ENCODE measurements at places on chromosomes 7 and 10.

DNA sequence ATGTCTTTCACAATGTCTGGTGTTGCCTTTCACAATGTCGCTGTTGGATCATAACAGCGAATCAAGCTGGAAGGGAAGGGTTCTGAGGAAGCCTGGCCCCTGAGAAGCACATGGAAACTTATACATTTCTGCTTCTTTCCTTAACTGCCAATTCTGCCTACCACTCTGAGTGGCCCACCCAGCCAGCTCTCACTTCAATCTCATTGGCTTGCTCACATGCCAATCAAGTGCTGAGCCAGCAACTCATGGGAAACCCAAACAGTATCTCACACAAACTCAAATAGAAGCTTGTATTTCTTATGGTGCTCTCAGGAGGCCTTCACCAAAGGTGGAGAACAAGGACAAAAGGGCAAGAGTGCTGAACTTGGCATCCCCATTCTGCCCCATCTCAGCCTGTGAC lies 117.4 kb upstream of the GPR26 start:
- no peak for DNase-seq

- DNase-seq = no peak
These were observed 110.7 kb downstream of the VIPR2 start for GRCh38 chr7:159033956-159034355.

- no peak for DNase-seq
These were observed 148.6 kb upstream of the SVIL start for GRCh38 chr10:29783201-29783947.

DNA sequence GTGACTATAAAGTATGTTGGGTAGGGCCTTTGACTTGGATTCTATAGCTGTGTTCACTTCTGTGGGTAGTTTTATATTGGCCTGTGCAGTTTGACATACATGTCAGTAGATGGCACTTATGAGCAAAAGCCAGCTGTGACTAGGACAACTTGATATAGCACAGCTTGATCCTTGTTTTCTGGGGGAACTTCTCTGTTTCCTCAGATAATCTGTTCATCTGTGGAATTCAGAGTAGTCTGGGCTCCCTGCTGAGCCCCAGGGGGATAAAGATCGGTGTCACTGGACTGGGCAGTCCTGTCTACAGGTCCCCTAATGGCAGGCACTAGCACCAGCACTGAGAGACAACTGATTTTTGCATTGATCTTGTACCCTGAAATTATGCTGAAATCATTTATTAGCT lies 25.4 kb downstream of the CYP2C9 start:
- no peak for DNase-seq

DNA sequence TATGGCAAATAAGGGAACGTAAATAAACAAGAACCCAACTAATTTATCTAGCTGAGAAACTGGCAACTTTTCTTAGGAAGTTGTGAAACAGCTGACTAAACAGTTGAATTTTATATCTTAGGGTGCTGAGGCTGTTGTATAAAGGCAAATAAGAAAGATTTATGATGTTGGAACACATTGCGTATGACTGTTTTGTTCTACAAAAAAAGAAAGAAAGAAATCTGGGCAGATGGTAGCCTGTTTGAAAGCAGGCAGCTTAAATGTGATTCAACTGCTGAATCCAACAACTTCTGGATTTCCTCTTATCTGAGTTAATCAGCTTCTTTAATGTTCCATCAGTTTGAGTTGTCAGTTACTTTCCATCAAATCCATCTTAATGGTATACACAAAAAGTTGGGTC lies 214.5 kb downstream of the SNX13 start:
- DNase-seq = no peak

DNA sequence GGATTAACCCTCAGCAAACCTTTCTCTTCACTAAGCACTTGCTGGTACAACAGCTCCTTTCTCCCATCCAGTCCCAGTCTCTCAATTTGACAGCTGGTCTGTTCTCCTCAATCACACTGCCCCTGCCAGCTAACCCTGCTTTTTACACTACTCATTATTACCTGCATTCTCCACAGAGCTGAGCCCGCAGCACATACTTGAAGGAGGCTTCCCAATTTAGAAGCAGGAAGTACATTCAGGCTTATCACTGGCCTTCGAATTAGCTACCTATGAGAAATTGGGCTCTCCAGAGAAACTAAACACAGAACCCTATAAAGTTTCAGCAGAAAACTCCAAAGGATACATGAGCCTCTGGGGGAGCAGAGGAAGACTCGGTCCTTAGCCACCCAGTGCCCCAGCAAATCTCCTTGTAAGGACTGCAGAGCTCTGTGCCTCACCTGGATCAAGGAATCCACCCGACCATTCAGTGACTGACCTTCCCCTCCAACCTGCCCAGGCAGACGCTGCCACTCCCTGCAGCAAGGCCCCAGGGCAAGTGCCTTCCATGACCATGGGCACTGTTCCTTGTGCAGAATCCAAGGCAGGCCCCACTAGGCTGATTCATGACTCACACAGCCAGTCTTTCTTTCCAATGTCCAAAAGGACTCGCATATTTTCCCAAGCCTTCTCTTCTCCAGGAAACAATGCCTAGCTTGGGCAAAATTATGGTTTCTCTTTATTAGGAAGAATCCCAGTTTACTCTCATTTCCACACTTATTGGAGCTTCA lies 68.0 kb downstream of the VOPP1 start:
- DNase-seq = no peak

DNA sequence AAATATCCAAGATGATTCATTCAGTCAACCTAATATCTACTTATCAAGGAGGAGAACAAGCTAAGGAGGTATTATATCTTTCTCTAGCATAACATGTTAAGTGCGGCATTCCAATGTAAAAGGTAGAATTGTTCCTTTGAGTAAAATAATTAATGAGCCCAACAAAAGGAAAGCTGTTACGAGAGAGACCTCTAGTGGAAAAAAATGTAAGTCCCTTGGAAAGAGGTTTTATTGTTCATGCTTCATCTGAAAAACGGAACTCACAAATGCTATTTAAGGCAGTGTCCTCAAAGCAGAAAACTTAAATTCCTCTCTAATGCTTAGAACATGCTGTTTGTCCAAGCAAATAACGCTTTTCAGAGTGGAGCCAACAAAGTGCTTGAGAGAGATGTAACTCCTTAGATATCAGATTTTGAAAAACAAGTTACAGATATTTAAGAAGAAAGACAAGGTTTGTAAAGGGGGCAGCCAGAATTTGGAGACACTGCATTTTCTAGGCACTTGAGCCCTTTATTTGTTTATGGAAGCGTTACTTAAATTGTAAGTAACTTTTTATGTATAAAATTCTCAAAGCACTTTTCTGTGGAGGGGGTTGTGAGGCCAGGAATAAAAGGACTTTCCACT lies 119.9 kb downstream of the TFEC start:
- no peak for DNase-seq

GRCh38 chr10:4834898-4835405 lies 8.9 kb downstream of the AKR1E2 start:
- no peak for DNase-seq

DNA sequence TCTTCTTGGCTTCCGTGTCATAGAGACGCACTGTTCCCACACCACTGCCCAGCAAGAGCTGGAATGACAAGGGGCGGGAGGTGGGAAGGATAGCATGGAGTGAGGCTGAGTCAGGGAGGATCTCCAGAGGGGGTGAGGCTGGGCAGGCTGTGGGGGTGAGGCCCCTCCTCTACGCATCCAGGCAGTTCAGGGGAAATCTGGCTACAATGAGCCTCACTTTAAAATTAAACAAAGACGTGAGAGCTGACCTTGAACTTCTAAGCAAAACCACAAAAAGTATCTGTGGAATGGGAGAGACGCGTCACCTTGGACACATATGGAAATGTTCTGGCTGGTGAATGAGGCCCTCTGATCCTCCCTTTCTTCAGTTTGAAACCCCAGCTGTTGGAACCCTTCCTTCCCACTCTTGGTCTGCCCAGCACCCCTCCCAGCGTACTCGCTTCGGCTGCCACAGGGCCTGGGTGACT lies 17.7 kb downstream of the WDR91 start:
- no peak for DNase-seq

DNA sequence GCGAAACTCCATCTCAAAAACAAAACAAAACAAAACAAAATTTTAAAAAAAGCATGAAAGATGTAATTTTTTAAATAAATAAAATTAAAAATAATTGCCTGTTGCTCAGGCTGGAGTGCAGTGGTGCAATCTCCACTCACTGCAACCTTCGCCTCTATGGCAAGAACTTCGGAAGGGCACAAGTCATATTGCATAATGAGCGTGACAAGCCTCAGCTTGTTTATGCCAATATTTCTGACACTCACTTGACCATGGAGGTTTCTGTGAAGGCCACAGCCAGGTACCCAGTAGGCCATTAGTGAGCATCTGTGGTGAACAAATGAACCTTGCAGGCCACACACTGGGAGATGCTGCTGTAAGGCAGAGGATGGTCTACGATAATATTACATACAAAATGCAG lies 106.1 kb upstream of the KMT2C start:
- DNase-seq = no peak

DNA sequence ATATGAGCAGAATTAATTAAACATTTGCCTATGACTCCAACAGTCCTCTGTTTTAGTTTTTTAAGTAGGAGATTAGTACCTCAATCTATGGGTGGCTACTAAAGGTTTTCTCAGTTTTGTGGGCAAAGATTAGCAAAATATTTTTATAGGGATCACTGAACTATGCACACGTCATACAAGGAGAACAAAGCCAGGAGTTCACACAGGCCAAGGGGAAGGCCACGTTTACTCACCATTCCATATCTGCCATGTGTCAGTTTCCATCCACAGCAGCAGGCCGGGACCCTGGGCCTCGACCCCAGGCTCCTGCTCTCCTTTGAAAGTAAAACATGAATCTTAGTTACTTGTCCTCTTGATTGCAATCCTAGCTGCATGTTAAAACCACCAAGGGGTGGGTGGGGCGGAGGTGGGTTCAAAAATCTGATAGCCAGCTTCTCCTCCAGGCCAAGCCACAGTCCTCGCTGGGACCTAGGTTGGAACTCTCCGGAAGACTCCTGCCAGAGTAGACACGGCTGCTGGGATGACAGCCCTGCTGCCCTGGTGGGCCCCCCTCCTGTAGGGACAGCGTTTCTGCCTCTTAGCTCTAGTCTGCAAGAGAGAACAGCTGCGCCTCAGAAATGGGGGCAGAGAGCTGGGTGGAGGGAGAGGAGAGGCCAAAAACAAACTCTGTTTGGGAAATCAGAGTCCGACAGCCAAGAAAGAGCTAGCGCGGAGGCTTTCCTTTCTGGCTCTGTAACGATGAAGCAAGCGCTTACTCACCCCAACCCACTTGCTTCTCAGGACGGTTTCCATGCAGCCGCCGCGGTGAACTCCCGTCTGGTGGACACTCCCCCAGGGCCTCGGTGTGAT lies 35.6 kb downstream of the PITRM1 start:
- peak; percentile 55 for DNase-seq

DNA sequence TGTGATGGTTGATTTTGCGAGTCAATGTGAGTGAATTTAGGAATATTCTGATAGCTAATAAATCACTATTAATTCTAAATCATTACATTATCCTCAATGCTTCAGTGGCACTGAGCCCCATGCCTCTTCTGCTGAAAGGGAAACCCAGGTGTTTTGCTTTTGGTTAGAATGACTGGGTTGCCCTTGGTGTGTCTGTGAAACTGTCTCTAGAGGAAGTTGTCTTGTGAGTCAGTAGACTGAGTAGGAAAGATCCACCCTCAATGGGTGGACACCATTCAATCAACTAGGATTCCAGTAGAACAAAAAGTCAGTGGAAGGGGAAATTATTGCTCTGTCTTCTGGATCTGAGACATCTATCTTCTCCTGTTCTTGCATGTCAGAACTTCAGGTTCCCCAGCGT lies 472.4 kb downstream of the ANKRD7 start:
- DNase-seq = no peak

- no peak for DNase-seq
These were observed 53.7 kb upstream of the CD36 start for GRCh38 chr7:80584778-80585177.

- DNase-seq = no peak
These were observed 66.0 kb upstream of the PAPSS2 start for GRCh38 chr10:87593702-87594101.

DNA sequence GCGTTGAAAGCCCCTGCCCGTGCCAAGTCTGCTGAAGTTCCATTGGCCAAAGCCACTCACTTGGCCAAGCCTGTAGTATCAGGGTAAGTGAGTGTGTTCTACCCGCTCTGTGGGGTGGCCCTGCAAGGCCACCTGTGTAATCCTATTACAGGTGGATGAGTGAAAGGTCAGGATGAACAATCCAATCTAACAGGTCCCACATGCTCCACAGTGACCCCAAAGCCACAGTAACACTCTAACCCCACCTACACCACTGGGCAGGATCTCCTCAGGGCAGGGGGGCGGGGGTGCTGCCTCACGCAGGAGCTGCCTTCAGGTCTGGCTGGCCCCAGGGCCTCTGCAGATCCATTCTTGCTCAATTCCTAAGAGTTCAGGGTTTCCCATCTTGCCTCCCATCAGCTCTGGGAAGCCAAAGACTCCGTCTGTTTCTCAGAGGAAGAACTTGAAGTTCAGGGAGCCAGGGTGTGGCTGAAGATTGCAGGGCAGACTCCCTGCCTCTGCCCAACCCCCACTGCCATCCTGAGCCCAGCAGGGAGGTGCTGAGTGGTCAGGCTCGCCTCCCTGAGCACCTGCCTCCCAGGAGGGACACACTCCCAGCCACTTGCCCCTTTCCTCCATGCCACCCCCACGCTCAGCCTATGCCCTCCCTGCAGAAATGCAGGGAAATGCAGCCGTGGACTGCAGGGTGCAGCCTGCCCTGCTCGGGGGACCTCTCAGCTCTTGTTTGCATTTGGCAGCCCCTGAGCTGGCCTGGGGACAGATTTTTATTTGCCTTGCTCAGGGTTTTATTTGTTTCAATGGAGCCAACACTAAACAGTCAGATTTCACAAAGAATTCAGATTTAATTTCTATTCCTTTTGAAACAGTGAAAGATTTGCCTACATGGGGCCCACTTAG lies 9.8 kb upstream of the COMTD1 start:
- DNase-seq = no peak

DNA sequence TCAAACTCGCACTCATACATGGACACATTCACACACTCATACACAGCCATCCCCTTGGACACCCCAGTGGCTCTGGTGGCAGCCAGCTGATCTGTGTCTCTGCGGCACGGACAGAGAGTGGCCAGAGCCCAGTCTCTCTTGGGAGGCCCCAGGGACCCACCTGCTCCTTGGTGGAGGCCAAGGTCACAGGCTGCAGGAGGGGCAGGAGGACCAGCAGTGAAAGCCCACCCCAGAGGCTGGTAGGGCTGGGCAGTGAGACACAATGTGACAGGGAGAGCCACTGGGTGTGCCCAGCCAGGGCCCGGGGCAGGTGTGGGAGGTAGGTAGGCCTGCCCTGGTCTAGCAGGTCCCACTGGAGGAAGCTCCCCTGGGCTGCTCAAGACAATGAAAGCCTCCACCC lies 18.5 kb downstream of the SHH start:
- DNase-seq = no peak

DNA sequence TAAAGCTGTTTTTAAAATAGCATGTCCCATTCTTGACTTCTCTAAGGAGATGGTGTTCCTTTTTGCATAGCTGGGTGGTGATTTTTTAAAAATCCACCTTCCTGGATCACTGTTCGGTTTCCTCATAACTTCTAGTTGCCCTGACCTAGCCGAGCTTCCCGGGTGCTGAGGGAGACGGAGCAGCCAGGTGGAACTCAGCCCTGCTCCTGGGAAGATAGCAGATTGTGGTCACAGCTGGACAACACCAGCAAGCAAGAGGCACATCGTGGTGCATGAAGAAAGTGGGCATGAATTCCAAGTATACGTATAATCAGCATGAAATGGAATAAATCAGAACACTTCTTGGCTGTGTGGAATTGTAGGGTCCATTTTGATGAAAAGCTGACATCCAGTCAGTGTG lies 73.5 kb upstream of the RSU1 start:
- no peak for DNase-seq

All from head of caudate nucleus (tissue), 42 donors.